HCEC 1CT (cell line): ENCODE measurements at places on chromosomes 5 and 9.

DNA sequence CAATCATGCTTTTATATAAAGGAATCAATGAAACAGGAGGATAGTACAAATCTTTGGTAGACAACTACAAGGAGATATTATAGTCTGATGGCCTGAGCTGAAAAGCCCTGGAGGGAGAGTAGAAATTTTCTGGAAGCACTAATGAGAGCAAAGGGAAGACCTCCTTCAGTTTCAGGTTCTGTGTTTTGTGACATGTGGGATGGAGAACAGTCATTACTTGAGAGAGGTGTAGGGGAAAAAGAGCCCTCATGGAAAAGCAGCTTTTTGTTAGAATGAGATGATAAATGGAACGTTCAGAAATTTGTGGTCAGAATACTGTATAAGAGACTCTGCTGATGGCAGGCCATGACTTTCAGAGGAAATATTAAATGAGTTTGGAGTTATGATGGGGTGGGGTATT lies 360.6 kb upstream of the MEF2C start:
- no peak for DNase-seq

DNA sequence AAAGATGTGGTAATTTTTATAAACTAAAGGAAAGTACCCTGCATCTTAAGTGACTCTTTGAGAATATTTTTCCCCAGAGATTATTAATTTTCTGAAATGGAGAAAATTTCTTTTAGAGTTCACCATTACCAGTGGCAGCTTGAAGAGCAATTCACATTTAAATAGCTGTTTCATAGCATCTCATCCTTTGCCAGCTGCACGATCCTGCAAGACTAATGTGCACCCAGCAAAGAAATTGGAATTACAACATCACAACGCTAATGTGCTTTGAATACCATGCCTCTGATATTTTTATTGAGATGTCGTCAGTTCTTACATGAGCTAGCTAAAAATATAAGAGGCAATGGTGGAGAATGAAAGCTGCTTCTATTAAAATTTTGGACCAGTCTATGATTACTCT lies 423.5 kb downstream of the TAF11L14 start:
- no peak for DNase-seq

DNA sequence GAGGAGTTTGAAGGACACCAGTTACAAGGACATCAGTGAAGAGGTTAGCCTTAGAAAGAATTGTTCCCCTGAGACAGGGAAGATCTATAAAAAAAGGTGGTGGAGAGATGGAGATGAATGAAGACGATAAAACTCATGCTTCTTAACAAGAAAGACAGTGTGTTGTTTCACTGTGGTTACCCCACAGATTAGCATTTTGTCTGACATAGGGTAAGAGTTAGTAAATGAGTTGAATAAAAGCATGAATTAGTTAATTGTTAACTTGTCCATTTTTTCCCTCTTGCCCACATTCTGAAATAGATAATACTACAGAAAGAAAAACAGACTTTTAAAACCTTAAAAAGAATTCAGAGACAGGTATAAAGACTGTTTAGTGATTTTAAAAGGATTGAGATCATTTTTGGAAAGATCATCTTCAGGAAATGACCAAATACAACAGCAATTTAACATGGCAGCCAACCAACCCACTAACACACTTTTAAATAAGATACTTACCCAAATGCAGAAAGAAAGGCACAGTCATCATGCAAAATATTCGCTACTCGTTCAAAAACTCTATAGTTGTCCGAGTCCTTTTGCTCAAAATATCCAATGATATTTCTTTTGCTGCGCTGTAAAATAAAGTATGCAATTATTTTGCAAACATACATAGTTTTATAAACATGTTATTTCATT lies 78.5 kb downstream of the ERP44 start:
- no peak for DNase-seq

GRCh38 chr9:131500377-131500776 lies 2.3 kb upstream of the POMT1 start:
- DNase-seq, result no peak

DNA sequence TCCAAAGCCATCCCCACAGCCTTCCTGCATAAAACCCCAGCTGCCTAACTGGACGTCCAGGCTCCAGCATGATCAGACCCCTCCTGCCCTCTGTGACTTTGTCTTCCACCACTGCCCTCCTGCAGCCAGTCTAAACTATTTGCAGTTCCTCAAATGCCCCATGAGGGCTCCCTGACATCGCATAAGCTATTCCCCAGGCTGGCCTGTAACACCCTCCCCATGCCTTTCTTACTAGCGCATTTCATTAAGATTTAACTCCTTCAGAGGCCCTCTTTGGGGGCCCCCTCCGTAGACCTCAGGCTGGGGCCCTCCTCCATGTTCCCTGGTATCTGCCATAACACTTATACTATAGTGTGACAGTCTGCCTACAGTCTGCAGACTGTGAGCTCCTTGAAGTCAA lies 15.5 kb upstream of the SMIM23 start:
- DNase-seq, result no peak

DNA sequence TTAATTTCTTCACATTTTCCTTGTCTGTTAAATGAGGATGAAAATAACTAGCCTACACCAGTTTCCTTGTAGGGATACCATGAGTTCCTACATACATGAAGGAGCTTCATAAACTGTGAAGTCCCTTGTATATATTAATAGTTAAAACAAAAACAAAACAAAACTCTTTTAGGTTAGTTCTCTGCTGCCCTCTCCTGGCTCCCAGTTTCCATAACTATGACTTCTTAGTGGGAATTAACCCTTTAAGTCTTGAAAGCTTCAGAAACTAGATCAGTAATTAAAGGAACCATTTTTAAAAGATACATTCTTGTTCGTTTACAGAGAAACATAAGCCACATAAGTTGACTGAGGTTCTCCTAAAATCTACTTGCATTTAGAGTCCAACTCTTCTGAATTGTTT lies 500.0 kb upstream of the C9orf72 start:
- no peak for DNase-seq

DNA sequence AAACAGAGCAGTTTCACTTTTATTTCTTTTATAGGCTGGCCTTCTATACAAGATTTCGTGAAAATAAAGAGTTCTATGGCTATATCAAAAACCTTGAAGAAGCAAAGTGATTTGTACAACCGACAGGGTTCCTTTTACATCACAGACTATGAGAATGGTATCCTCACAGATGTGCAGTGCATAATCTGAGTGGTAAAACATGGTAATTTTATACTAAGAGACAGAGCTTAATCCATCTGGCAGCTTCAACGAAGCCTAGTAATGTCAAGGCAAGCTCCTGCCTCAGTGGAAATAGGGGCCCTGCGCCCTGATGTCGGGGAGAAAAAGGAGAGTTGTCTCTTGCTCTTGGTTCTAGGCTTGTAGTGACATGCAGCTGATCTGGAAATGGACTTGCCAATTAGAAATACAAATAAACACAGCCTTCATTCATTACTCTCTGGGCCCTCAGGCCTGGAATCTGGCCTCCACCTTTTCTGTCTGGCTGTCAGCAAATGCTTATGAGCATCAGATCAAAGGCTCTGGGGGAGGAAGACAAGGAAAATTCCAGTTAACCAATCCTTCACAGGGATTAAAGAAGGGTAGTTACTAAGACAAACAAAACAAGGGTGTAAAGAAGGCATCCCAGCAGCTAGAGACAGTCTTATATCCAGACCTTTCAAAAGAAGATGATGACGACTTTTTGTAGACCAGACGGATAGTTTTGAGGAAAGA lies 33.6 kb upstream of the TRIM32 start:
- DNase-seq, result no peak

- DNase-seq, result no peak
Observed at GRCh38 chr9:75844321-75844720, 46.2 kb upstream of the PCSK5 start.

DNA sequence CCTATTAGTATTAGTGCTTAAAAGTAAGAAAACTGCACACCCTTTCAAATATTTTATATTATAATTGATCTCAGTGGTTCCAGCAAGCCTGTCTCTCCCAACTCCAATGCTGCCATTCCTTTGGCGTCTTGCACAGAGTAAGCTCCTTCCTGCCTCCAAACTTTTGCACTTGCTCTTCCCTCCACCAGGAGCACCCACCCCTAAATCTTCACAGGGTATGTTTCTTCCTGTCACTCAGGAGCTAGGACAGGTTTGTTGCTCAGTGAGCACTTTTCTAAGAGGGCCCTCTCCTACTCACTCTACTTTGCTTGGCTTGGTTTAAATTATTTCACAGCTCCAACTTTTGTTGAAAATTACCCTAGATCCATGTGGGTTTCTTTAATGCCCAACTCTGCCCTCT lies 189.1 kb upstream of the ADRA1B start:
- DNase-seq, result no peak

DNA sequence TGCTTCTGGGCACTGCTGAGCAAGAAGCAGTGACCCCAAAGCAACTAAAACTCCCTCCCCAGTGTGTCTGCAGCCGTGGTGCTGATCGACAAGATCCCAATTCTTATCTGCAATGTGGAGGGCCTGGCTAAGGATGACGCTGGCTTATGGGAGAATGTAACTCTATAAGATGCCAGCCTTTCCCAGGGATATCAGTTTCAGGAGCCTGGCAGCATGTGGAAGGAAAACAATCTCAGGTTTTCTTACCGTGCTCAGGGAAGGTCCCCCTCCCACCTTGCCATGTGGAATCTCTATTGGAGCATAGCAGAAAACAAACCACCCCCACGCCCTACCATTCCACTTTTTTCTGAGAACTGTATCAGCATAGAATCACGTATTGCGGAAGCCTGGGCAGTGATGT lies 87.7 kb upstream of the PTPN3 start:
- DNase-seq, result no peak

- DNase-seq, result no peak
Observed at GRCh38 chr9:133676450-133676849, 40.3 kb downstream of the DBH start.

- no peak for DNase-seq
Observed at GRCh38 chr5:133736512-133736911, 124.2 kb upstream of the FSTL4 start.

- no peak for DNase-seq
Observed at GRCh38 chr9:132637351-132637750, 32.4 kb downstream of the DDX31 start.

DNA sequence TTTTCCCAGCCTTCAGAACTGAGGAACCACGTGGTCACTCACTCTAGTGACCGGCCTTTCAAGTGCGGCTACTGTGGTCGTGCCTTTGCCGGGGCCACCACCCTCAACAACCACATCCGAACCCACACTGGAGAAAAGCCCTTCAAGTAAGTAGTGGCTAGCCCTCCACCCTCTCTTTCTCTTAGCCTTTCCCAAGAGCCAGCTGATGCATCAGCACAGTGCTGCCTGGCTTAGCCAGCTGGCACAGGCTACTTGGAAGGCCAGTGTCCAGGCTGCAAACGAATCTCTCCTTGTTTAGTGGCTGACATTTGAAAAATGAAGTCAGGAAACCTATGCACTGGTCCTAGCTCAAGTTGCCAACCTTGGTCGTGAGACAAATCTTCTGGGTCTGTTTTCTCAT lies 91.1 kb downstream of the PRDM6 start:
- DNase-seq, result no peak

GRCh38 chr5:9374025-9374424 lies 171.8 kb downstream of the SEMA5A start:
- no peak for DNase-seq

- no peak for DNase-seq
Observed at GRCh38 chr5:141003031-141003430, 36.8 kb downstream of the PCDHAC2 start.

- DNase-seq, result no peak
Observed at GRCh38 chr5:96054311-96055030, 92.8 kb upstream of the ELL2 start.

GRCh38 chr5:176541338-176542134 lies 4.3 kb upstream of the RNF44 start:
- no peak for DNase-seq

DNA sequence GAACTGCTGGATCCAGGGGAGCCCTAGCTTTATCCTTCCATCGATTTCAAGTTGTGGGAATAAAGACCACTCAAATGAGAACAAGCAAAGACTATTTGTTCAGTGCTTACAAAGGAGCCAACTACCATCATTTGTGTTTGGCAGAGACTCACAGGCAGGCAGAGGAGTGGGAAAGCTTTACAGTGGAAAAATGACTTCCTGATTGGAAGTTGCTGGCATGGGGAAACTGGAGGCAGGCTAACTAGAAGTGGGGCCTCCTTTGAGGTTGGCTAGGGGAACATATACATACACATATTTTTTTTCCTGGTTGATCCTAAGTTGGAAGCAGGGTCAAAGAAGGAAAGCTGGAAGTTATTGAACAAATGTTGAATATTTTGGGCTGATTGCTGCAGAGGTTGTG lies 121.7 kb downstream of the ACTBL2 start:
- DNase-seq, result no peak

DNA sequence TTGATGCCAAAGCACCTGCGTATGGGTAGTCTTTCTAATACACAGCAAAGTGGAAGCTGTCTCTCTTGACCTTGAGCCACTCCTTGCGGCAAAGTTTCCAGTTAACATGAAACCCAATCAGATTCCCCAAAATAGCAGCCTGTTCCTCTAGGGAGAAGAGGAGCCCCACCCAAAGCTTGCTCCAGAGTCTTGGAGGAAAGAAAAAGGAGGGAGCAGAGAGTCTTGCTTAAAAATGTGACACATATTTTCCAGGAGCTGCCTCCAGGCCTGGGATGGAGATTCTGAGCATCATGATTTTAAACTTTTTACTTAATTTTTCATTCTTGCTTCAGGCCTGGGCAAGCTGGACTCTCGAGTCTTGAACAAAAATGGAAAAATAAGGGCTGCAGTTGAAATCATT lies 223.5 kb upstream of the TNC start:
- no peak for DNase-seq

GRCh38 chr5:57832875-57833274 lies 350.3 kb upstream of the ACTBL2 start:
- DNase-seq, result no peak

DNA sequence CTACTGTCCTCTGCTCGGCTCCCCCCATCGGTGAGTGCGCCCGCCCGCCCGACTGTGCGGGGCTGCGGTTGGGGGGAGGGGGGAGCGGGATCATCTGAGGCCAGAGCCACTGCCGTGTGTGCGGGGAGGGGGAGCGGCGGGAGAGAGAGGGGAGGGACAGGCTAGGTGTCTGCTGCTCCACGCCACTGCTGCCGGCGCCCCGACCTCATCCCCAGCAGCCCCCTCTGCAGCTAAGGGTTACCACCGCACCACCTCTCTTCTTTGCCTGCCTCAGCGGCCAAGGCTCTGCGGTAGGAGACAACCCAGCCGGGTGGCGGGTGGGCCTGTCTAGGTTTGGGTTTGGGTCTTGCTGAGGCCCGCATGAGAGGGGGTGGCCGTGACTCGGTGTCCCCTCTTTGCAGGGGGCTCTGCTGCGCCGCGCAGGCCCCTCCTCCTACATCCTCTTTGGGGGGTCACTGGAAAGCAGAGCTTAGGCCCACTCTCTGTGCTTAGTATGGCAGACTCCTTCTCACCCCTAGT lies 670 bp upstream of the PURA start:
- DNase-seq, result no peak

GRCh38 chr9:134229466-134230091 lies 65.2 kb upstream of the RNU6ATAC start:
- no peak for DNase-seq

GRCh38 chr5:72619251-72619650 lies 112.0 kb upstream of the ZNF366 start:
- no peak for DNase-seq

GRCh38 chr9:5786370-5787127 lies 46.4 kb downstream of the ERMP1 start:
- no peak for DNase-seq
